Osteocyte (in vitro differentiated cells): ENCODE measurements at places on chromosomes 5 and 9. TPM values are rescaled to one million over a fixed set of nuclear protein-coding genes. Genes with fewer than 3 reads are reported as not detected.

GRCh38 chr5:33509036-33509435, 68.3 kb downstream of the TARS1 start:
- H3K27me3 ChIP-seq = no peaks in the 10 kb centered on the region
- H3K36me3 ChIP-seq = no peaks in the 10 kb centered on the region
- H3K4me1 ChIP-seq = peaks cover 3% of the 10 kb centered on the region

GRCh38 chr5:160978944-160979343, 126.9 kb upstream of the ATP10B start:
- H3K4me3 ChIP-seq = no peak overlapping the region
- DNase-seq = no peak
- H3K4me1 ChIP-seq = no peaks in the 10 kb centered on the region
- no peak overlapping the region for H3K27ac ChIP-seq

DNA sequence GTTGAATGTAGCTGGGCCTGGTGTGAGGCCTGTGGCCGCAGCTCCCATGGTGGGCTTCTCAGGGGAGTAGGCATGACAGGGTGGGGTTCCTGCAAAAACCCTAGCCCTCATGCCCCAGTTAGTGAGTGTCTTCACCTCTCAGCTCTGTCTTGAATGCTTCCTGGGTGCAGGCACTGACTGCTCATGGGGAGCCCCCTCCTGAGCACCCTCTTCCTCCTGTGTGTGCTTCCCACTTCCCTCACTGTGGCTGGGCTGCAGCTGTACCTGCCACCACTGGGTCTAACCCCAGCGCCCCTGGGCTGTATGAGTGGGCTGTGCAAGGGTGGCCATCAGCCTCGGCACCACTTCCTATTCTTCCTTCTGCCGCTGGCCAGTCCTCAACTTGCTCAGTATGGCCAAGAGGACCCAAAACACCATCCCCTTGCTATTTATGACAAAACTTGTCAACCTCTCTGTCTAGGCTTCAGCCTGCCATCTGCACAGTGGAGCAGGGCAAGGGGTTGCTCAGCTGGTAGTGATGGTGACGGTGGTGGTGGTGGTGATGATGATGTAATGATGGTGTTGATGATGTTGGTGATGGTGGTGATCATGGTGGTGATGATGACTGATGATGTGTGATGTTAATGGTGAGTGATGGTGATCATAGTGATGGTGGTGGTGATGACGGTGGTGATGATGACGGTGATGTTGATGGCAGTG, 67.5 kb downstream of the RXRA start:
- no peaks in the 10 kb centered on the region for H3K27me3 ChIP-seq
- H3K4me1 ChIP-seq = peaks cover 50% of the 10 kb centered on the region
- H3K36me3 ChIP-seq = no peaks in the 10 kb centered on the region
- DNase-seq = no peak
- no peak overlapping the region for H3K27ac ChIP-seq

GRCh38 chr5:154837009-154837901, 13.1 kb downstream of the FAXDC2 start:
- no peak overlapping the region for H3K4me3 ChIP-seq
- no peak for DNase-seq
- H3K4me1 ChIP-seq = peaks cover 13% of the 10 kb centered on the region
- H3K27ac ChIP-seq = no peak overlapping the region

DNA sequence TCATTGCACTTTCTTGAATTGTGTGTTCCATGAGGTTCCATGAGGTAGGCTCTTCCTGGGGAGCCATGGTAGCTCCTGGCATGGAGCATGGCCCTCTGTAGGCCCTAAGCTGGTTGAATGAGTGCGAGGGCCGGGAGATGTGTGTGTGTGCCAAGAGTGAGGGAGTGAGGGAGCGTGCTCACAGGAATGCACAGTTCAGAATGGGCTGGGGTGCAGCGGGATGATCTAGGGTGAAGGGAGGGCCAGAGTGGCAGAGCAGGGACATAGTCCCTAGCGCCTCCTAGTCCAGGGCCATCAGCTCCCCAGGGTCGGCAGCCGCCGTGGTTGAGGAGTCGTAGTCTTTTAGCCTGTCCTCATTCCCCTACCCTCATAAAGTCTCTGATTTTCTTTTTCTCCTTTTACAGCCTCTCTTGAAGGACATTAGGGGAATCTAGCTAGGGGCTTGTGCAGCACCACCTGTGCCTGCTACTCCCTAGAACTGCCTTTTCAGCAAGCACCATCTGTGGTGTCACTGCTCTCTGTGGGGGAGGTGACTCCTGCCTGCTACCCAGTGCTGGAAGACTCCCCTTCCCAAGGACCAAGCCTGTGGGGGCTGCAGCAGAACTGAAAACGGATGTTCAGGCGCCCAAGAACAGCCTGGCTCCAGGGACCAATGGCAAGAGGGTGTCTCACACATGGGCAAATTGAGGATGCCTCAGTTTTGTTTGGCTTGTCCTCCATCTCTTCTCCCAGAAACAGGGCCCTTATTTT, 65.3 kb upstream of the PPARGC1B start:
- H3K4me3 ChIP-seq = no peak overlapping the region
- peaks cover 8% of the 10 kb centered on the region for H3K4me1 ChIP-seq
- H3K36me3 ChIP-seq = no peaks in the 10 kb centered on the region
- peaks cover 6% of the 10 kb centered on the region for H3K27me3 ChIP-seq
- DNase-seq = no peak

GRCh38 chr5:144418719-144419118, 248.0 kb downstream of the KCTD16 start:
- DNase-seq = no peak
- no peaks in the 10 kb centered on the region for H3K27me3 ChIP-seq
- H3K4me1 ChIP-seq = no peaks in the 10 kb centered on the region
- H3K4me3 ChIP-seq = no peak overlapping the region
- no peak overlapping the region for H3K27ac ChIP-seq

DNA sequence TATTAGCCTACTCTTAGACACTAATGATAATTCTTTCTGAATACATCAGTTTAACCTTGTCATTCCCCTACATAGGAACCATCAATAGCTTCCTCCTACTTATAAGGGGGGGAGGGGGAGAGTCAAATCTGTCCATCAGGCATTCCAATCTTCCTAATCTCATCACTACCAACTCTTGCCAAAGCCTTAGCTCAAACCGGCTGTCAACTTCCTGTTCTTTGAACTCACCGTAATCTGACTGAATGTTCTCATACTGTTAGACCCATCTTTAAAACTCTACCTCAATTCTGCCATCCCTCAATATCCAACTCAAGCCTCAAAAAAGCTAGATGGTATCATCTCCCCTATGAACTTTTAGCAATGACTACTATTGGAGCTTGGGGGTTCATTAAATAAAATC, 41.9 kb upstream of the RNF38 start:
- H3K27me3 ChIP-seq = no peaks in the 10 kb centered on the region
- H3K4me3 ChIP-seq = no peak overlapping the region
- DNase-seq = no peak
- H3K27ac ChIP-seq = no peak overlapping the region

The WDR55 gene
- total RNA-seq = 28.3 and 28.9 TPM in 2 replicates

The PDE6A gene
- not detected in 2 replicates for total RNA-seq

The CRHBP gene
- total RNA-seq = 7.1 and 9.6 TPM in 2 replicates
